Coronary artery (tissue), 2 donors: ENCODE measurements at places on chromosomes 2 and 18.

- no peak for DNase-seq
Measured at GRCh38 chr2:182642328-182642727, 73.7 kb upstream of the DNAJC10 start.

DNA sequence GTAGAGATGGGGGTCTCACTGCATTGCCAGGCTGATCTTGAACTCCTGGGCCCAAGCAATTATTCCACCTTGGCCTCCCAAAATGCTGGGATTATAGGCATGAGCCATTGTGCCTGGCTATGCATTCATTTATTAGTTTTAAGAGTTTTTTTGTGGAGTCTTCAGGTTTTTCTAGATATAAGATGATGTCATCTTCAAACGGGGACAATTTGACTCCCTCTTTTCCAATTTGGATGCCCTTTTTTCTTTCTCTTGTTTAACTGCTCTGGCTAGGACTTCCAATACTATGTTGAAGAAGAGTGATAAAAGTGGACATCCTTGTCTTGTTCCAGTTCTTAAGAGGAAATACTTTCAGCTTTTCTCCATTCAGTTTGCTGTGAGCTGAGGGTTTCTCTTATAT is 113.7 kb upstream of the PARD3B start:
- DNase-seq, result no peak

- no peak for DNase-seq
Measured at GRCh38 chr18:5955861-5956260, 60.5 kb upstream of the TMEM200C start.

GRCh38 chr2:215624423-215624829 is 188.6 kb upstream of the FN1 start:
- peak; percentile 83 for DNase-seq

DNA sequence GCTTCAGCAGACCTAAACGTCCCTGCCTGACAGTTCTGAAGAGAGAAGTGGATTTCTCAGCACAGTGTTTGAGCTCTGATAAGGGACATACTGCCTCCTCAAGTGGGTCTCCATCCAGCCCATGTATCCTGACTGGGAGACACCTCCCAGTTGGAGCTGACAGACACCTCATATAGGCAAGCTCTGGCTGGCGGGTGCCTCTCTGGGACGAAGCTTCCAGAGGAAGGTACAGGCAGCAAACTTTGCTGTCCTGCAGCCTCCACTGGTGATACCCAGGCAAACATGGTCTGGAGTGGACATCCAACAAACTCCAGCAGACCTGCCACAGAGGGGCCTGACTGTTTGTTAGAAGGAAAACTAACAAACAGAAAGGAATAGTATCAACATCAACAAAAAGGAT is 728.4 kb downstream of the MBD2 start:
- DNase-seq, result no peak

- DNase-seq, result no peak
Measured at GRCh38 chr18:5463831-5464230, 80.0 kb downstream of the EPB41L3 start.

GRCh38 chr2:233436691-233437438 is 82.6 kb downstream of the DGKD start:
- DNase-seq, result peak; percentile 64

- no peak for DNase-seq
Measured at GRCh38 chr2:19819097-19820065, 82.4 kb downstream of the TTC32 start.

DNA sequence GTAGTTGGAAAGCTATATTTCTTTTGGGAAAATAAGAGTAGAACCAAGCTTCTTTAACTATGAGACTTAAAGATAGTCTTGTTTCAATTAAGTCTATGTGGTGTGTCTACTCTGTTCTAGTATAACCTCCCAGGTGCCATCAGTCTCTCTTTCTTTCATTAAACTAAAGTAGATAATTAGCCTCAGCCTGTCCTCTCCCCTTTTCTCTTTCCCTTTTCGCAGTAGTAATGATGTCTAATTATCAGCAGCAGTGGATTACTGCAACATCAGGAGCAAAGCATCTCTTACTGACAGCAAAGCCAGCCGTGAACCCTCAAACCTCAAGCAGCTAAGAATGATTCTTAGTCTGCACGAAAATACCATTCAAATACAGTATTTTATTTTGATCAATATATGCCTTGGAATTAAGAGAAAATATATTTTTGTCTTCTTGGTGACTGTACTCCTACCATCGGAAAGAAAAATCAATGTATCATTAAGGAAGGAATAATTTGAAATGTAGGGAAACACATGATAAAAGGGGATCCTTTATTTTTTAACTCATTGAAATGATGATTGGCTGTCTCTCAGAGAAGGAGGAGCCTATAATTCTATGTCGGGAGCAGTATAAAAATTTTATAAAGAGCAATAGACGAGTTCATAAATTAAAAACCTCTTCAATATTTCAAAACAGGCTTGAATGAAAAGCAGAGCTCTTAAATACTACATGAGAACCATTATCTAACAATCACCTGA is 4.5 kb downstream of the NOL4 start:
- DNase-seq, result no peak

- DNase-seq, result no peak
Measured at GRCh38 chr2:162312853-162313252, 5.6 kb downstream of the IFIH1 start.

DNA sequence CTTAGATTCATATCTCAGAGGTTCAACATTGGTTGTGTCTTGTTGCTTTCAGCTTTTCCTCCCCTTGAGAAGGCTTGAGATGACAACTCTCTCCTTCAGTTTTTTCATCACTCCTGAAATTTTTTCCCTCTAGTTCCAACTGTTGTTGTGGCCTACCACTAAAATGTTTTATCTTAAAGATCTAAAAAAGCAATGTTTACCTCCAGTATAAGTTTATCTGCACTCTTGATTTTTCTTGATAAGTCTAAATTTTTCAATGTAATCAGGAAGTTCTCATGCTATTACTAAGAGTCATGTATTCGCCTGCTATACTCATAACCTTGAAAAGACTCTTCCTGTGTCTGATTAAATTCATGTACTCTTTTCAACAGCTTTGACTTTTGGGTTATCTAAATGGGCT is 366.3 kb upstream of the TFPI start:
- no peak for DNase-seq
